ENCODE measurements at places on chromosomes 3 and 15.

- no peak for DNase-seq
Measured at GRCh38 chr15:92947071-92947730, 47.1 kb downstream of the CHD2 start.

DNA sequence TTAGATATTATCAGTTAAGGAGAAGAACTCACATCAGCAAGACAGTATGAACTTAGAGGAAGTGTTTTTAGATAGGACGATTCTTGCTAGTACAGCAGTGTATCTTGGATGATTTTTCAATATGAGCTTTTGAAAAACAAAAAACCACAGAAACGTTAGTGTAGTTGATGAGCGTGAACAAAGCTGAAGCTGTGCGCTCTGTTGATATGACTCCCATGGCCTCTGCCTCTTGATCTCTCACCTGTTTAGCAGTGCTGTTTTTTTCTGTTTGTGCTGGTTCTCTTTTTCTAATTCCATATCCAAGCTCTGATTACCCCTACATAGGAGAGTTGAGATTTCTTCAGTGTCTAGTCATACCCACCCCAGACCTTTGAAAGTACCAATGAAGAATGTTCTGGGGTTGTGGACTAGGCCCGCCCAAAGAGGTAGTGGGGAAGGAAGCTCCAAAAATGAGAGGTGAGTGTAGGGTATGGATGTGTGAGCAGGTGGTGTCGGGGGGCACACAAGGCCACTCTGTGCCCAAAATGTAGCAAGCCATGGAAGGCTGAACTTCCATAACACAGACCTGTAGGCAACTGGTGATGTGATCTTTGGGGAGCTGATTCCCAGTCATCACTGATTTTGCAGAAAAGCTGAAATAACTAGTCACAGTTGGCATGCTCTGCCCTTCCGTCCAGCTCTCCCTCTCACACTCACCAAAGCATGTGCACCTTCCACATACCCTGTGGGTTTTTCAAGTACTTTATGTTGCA, 20.0 kb upstream of the CMTM7 start:
- no peak for DNase-seq

DNA sequence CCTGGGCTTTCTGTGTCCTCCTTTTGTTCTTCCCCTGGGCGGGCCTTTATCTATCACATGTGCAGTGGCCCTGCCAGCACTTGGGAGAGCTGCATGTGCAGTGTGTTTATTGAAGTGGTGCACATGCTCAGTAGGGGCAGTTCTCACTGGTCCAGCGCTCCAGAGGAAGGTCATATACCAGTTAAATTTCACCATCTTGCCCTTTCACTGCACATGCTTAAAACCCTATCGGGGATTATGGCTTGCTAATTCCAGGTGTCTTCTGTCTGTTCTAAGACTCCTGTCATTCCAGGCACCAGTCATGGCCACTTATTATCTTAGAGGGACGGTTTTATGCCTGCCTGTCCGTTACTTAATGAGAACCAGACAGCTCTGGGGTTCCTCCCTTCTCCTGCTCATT, 52.2 kb downstream of the ROPN1B start:
- DNase-seq, result no peak

GRCh38 chr3:125185805-125186204, 26.7 kb downstream of the SLC12A8 start:
- DNase-seq, result no peak

GRCh38 chr3:119211193-119211592, 29.5 kb downstream of the B4GALT4 start:
- no peak for DNase-seq

Data from stimulated activated CD4-positive, alpha-beta T cell treated with anti-CD3 and anti-CD28 coated beads, Interleukin-4, amount 100 ng/mL, for 48 hours (primary cell).